Mammary epithelial cell (primary cell): ENCODE measurements at places on chromosomes 7 and 10. TPM values are rescaled to one million over a fixed set of nuclear protein-coding genes. Genes with fewer than 3 reads are reported as not detected.

GRCh38 chr10:1274111-1274661, 218.0 kb downstream of the WDR37 start:
- no peak for DNase-seq

DNA sequence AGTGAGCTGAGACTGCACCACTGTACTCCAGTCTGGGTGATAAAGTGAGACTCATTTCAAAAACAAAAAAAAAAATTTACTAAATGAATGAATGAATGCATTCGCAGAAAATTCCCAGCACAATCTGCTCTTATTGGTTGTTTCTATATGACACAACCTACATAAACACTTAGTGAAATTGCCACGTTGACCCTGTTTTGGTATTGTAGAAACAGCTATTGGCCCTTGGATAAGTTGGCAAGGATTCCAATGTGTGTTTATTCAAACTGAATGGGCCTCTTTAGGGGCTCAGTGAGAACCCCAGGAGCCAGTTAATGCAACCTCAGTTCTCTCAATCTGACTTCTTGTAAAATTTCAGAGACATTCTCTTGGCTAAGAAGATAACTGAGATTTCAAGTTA, 66.0 kb downstream of the HHEX start:
- DNase-seq, result no peak

DNA sequence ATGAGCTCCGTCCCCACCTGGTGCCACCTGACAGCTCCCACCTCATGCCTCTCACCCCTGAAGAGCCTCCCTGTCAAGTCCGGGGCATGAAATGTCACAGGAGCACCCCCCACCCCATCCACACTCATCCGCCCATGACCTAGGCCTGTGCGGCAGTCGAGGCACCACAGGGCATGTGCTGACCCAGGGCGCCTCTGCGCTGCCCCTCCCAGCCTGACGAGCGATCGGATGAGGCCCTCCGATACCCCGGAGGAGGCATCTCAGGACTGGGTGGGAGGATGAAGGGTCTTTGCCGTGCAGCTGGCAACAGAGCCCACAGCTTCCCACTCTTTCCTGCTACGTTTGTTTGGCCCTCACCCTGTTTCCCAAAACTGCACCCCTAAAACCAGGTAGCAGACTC, 184.4 kb upstream of the TCERG1L start:
- no peak for DNase-seq

DNA sequence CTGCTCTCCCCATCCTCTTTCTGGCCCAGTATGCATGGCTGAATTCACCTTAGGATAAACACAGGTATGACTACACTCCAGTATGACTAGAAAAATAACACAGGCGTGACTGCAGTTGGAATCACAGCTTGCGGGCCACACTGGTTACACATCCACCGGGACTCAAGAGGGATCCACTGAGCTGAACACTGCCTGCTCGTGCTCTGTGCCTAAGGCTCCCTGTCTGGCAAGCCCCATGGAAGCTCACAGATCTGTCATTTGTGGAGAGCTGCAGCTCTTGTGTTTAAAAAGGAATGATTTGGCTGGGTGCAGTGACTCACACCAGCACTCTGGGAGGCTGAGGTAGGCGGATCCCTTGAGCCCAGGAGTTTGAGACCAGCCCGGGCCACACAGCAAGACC, 26.8 kb downstream of the VOPP1 start:
- DNase-seq, result peak; percentile 87

DNA sequence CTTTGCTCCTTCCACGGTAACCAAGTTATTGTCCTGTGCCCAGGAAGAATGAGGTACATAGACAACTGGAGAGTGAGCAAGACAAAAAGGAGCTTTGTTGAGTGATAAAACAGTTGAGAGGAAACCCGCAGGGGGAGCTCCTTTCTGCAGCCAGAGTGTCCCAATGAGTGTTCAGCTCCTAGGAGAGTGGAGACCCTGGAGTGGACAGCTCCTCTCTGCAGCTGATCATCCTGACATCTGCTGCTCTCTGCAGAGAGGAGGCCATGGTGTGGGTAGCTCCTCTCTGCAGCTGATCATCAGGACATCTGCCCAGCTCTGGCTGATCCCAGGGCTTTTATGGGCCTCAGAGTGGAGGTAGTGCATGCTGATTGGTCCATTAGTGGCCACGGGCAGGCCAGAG, 53.4 kb upstream of the PCDH15 start:
- no peak for DNase-seq

DNA sequence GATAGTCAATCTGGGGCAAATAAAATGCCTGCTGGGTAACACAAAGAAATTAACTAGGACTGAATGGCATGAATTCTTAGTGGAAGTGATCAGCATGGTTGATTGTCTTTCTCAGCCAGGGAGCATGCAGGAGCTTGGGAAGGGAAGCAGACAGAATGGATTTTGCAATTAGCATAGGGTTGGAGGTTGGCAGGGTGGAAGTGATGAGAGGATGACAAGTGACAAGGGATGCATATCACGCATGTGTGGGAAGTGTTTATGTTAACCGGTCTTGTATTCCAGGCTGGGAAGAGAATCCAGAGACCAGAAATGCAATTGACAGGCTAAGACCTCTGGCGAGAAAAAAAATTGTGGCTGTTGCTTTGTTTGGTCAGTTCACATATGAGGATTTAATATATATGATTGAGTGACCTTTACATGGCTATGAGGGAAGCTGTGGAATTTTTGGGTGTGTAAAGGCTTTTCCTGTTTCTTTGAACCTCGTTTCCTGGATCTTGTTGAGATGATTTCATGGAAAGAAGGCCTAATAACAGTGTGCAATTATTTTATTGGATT, 8.3 kb downstream of the MDFIC start:
- DNase-seq, result no peak

DNA sequence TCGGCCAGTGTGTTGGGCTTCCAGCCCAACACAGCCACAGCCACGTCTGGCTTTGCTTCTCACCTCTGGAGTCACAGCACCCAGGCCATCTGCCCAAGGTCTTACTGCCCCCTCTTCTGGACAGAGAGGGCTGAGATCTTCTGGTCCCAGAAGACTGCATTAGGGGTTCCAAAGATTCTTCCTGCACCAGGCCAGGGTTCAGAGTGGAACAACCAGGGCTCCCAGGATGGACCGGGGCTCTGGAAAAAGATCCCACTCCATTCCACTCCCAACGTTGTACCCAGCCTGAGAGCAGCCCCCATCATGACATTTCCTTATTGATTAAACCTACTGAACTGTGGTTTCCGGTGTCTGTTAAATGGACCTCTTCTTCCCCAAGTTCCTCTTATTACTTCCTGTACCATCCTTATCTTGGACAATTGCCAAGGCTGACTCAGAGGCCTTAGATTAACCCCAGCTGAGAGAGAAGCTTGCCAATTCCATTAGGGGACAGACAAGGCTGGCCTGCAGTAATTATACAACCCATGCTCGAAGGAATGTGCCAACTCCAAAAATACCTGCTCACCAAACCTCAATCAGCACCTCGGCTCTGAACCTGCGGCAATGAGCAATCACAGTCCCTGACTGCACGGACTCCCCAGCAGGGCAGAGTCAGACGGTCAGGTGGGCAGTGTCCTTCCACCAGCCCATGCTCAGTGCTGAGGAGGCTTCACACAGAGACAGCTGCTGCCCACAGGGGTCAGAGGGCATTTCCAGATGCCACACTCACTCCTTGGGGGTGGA, 47.9 kb upstream of the NPFFR1 start:
- DNase-seq, result peak; percentile 96

GRCh38 chr7:71691538-71691937, 559.6 kb downstream of the GALNT17 start:
- no peak for DNase-seq

DNA sequence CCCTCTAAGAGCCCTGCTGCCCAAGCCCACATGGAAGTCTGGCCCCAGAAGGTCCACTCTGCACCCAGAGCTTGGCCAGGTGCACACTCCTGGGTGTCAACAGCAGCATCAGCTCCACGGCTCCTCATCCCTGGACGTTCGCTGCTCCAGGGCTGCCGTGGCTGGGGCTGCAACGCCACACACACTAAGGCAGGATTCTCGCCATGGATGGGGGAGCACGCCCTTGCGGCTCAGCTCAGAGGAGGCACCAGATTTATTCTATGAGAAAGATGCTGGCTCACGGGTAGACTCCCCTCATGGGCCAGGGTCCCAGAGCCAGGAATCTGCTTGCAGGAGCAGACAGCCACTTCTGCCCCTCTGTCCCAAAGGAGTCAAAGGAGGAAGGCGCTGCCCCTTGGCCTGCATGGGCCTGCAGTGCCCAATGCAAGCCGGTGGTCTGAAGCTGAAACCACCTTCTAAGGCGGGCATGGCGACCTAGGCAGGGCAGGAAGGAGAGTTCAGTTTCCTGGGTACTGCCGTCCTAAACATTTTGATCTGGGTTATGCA, 42.1 kb downstream of the CFAP46 start:
- no peak for DNase-seq

TMEM213 gene
- not detected in 2 replicates for total RNA-seq
